CD4-positive, alpha-beta T cell (primary cell): ENCODE measurements at places on chromosomes 1 and 21.

GRCh38 chr1:206770531-206771337 lies at the start of gene IL19:
Gene IL19, plus strand, starts transcription at chr1:206770773. Its CDS starts 65,890 bp downstream, at chr1:206836663.
- DNase-seq = no peak

DNA sequence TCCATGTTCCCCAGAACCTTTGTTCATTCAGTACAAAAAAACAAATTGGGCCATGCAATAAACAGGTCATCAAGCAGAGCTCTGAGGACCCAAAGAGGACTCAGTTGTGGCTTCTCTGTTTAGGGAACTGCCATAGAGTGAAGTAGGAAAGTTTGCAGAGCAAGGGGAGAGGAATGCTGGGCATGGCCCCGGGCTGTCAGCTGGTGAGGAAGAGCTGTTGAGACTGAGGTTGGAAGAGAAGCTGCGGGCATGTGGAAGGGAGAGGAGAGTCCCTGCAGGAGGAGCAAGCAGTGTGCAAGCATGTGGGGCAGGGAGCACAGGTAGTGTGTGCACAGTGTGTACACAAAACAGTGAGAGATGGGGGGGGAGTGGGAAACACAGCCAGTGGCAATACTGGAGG lies 71.8 kb downstream of the NTPCR start:
- no peak for DNase-seq

DNA sequence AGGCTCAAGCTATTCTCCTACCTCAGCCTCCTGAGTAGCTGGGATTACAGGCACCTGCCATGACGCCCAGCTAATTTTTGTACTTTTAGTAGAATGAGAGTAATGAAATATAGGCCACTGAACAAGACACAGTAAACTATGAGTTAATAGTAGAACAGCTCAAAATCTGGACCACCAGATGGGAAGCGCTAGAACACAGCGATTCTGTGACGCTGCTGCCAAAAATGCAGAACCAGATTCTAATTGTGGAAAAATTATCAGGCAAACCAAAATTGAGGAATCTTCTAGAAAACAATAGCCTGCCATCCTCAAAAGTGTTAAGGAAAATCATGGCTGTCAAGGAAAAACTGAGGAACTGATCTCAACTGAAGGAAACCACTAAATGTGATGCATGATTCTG lies 111.4 kb upstream of the TIAM1 start:
- no peak for DNase-seq

DNA sequence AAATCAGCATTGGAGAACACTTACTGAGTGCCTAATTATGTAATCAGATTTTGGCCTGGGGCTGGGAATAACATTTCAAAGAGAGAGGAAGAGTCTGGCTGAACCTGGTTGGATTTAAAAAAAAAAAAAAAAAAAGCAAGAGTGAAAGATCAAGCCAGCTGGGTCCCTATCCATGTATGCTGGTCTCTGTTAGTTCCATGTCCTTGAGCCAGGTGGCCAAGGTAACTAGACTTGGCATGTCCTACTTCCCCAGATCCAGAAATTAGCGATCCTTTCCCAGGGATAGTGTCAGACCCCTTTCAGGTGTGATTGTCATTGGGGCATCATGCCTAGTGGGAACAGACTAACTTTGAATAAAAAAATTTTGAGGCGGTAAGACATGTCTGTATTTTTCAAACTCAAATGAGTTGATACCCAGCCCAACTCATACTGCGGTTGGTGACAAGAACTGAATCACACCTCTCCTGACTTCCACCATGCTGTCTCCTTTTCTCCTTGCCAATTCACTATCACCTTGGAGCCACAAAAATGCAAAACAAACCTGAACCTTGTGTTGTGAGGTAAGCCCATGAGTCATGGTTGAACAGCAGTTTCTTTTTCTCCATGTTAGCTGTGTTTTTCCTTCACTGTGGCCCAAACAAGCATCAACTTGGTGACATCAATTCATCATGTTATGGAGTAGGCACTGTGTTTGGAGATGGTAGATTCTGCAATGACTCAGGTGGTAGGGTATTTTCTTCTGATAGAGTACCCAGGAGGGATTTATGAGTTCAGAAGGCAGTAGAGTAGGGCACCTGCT lies 24.5 kb upstream of the PPP2R5A start:
- no peak for DNase-seq

GRCh38 chr1:220188538-220188937 lies 83.7 kb downstream of the RAB3GAP2 start:
- DNase-seq = no peak

DNA sequence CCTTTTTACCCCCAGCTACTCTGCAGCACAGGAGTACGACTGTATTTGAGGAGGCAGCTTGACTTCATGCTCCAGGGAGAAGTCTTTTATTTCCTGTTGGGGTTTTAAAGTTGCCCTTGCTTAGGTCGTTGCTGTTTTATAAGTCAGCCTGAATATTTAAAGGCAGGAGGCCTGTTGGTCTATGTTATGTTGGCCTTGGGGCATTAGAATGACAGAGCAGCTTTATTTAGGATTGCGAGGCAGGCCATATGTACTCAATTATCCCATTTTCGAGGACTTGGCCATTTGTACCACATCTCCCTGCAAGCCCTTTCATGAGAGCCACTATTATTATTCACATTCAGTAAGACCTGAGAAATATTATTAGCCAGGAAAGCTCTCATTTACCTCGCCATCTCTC lies 47.0 kb downstream of the KIF26B start:
- no peak for DNase-seq
